ENCODE measurements at places on chromosomes 6 and 20. TPM values are rescaled to one million over a fixed set of nuclear protein-coding genes. Genes with fewer than 3 reads are reported as not detected.

Gene CLDN20
- total RNA-seq, result not detected

Gene NRN1
- 0.09 TPM for total RNA-seq

Gene MYBL2
- 0.09 TPM for total RNA-seq

Gene MOG
- total RNA-seq, result not detected

Gene ID4
- 14.2 TPM for total RNA-seq

Gene PLN
- under 0.01 TPM for total RNA-seq

Gene RIPOR3
- total RNA-seq, result 7.7 TPM

Gene C20orf144
- total RNA-seq, result under 0.01 TPM

Gene SLC32A1
- not detected for total RNA-seq

Gene GPANK1
- 12.2 TPM for total RNA-seq

Gene NR2E1
- total RNA-seq, result not detected

Gene PRL
- not detected for total RNA-seq
